ENCODE measurements at places on chromosomes 7 and 10.

DNA sequence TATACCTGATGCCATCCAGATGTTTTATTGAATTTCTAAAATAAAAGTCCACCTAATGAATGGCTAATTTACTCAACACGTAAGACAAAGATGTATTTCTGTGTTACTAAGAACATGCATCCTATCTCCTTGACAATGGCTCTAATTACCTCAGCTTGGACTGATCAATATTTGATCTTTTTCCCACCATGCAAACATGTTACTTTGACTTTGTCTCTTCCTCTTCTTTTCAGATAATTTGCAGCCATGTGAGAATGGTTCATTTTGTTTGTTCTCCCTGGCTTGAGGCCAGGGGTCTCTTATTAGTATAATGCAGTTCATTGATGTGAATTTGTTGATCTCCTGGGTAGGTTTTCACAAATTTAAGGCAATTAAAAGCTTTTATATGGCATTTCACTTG, 302.1 kb downstream of the ADK start:
- no peak for DNase-seq

DNA sequence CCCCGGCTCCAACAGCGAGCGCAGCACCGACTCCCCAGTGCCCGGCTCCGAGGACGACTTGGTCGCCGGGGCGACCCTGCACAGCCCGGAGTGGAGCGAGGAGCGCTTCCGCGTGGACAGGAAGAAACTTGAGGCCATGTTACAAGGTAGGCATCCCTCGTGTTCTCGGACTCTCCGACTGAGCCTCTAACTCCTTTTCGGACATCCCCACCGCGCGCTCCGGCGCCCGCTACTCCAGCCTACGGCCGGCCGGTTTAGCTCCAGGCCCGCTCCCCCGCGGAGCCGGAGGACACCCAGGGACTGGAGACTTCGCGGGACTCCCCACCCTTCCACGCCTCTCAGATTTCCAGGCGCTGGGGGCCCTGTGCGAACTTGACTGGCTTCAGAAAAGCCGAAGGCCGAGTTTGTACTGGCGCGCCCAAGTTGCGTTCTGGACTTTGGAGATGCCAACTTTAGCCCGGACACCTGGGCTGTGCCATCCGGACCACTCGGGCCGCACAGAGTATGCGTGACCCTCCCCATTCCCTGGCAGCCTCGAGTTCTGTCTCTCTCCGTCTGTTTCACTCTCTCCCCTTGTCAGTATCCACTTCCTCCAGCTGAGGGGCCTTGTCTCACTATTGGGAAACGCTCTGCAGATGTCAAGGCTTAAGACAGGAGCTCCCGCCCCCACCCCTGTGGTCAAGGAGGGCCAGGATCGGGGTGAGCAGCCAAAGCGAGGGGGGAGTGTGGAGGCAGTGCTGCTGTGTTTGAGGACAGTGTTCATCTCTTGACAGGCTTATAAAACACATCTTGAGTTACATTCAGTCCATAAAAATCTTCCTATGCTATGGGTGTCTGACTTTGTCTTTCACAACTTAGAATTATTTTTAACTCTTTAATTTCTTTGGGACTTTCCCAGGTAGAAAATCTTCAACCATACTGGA, 777 bp downstream of the BICC1 start:
- no peak for DNase-seq

- no peak for DNase-seq
Measured at GRCh38 chr7:92917230-92917629, 80.9 kb upstream of the CDK6 start.

GRCh38 chr7:75905785-75906604, 9.0 kb upstream of the POR start:
- DNase-seq, result no peak

- no peak for DNase-seq
Measured at GRCh38 chr7:151053751-151054150, 3.9 kb downstream of the CDK5 start.

DNA sequence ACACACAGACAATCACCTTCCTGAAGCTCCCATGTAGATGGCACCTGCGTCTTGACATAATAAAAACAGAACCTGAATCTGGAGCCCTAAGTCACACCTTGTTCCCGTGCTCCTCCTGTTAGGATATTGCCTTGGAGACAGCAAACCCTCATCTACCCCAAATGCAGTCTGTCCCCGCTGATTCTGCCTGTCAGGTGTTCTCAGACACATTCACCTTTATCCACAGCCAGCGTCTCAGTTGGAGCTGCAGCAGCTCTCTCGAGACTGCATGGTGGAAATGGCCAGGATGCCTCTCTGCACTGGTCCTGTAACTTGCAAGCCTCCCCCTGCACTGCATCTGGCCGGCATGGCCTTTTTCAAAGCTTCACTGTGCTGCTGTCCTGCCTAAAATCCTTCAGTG, 218.0 kb upstream of the ZNF32 start:
- no peak for DNase-seq

DNA sequence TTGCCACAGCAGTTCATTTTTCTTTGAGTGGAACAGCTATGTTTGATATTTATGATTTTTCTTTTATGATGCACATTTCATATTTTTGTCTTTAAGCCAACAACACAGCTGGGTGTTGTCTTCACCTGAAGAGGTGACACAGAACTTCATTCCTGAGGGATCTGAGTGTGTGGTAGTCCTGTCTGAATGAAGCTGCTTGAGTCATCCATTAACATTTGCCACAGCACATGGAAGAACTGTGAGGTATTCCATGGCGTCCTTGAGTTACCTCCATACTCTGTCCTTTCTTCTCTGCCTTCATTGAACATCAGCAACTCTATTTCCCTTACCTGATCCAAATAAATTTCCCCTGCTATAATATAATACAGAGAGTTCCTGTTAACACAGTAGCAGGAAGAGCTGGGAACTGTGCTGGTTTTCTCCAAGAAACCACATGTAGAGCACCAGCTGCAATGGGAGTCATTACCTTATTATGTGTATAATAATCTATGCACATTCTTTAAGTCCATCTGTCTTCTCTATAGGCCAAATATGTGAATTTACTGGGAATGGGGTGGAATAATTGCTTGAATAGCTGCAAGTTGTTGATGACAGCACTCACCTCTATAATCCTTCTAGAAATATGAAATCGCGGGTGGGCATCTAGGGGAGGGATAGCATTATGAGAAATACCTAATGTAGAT, 72.4 kb upstream of the TAC1 start:
- DNase-seq, result no peak

DNA sequence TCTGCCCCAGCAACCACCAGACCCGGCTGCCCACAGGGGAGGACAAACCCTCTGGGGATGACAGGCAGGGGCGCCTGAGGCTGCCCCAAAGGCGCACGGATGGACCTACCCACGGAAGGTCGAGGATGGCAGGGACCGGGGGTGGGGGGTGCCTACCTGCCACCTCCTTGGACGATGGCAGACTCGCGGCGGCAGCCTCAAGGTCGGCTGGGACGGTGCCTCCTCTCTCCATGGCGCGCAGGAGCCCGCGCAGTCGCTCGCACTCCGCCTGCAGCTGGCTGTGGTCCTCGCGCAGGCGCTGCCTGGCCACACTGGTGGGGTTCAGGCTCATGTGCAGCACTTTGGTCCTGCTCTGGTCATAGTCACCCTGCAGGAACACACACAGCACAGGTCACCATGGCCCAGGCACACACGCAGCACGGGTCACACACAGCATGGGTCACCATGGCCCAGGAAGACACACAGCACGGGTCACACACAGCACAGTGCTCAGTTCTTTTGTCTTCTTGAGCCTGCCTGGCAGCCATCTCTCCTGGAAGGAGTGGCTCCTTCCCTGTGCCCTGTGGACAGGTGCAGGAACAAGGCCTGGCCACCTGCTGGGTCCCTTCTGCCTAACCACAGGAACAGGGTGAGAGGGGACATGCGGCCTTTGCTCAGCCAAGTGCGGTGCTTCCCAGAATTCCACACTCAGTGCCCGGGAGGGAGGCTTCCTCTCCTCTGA, 266.6 kb downstream of the ELFN1 start:
- no peak for DNase-seq

DNA sequence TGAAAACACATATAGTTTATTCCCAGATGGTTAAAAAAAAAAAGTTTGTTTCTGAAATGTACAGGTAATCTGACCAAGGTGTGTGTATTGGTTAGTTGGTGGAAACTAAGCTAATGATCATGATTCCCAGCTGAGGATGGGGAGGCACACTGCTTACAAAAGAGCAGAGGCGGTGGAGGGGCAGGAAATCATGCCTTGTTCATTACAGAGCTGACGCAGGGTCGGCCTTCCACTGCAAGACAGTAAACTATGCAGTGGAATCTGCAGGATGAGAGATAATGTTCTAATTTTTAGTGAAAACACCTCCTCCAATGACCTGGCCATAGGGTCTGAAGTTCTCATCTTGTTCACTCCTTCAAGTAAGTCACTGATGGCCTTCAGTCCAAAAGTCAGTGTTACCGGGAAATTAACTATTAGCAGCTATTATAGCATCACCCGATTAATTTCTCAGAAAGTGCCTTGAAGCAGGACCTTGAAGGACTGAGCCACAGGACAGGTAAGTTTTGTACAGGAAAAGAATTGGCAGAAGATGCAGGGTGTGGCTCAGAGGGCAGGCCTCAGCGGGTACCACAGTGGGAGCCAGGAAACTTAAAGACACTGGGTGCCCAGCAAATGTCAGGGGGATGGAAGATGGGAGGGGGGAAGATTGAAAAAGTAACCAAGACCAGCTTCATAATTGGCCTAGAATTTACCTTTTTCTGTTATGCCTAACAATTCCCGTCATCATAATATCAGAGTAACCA, 36.0 kb downstream of the MYOF start:
- DNase-seq, result no peak

DNA sequence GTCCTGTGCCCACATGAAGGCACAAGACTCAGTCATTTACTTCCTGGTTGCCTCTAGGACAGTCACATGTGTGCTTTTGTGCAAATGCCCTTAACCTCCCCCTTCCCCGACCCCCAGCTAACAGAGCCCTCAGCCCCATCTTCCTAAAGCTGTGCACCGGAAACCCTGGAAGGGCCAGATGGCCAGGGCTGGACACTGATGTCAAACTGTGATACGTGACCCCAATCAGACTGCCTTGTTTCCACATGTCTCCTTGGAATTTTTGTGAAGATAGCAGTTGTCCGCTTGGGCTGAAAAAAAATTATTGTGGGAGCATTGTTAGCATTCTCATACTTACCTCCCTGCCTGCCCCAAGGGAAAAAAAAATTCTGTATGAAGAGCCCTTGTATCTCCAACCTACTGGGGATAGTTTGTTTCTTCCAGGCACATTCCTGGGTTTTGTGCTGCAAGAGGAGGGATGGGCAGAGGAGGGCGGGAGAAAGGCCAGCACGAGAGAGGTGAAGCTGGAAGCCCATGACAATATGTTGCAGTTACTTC, 17.0 kb upstream of the ADAM12 start:
- DNase-seq, result no peak

- no peak for DNase-seq
Measured at GRCh38 chr7:43211286-43211685, 98.8 kb downstream of the HECW1 start.

GRCh38 chr10:113056441-113057021, 106.5 kb downstream of the TCF7L2 start:
- DNase-seq, result no peak

- DNase-seq, result no peak
Measured at GRCh38 chr10:28676326-28676967, 874 bp upstream of the BAMBI start.

- no peak for DNase-seq
Measured at GRCh38 chr7:46515844-46516590, 594.9 kb upstream of the IGFBP3 start.

- DNase-seq, result no peak
Measured at GRCh38 chr10:83806717-83807116, 332.6 kb upstream of the GHITM start.

- DNase-seq, result no peak
Measured at GRCh38 chr10:70557876-70558275, 44.7 kb downstream of the PRF1 start.

DNA sequence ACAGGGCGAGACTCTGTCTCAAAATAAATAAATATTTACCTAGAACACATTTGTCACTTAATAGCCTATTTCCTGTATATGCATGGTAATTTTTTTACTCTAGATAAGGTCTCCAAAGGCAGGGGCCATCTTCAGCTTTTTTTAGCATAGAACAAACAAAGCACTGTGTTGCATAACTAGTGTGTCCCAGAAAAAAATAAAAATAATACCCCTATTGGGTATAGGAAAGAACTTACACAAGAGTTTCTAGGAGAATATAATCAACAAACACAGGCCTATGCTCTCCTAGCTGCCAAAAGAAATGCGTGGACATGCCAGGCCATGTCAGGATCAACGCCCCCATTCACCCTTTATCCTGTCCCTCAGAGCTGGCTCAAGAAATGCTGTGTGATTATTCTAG, 103.6 kb downstream of the PARD3 start:
- no peak for DNase-seq

- DNase-seq, result no peak
Measured at GRCh38 chr7:45657136-45657889, 83.1 kb downstream of the ADCY1 start.

DNA sequence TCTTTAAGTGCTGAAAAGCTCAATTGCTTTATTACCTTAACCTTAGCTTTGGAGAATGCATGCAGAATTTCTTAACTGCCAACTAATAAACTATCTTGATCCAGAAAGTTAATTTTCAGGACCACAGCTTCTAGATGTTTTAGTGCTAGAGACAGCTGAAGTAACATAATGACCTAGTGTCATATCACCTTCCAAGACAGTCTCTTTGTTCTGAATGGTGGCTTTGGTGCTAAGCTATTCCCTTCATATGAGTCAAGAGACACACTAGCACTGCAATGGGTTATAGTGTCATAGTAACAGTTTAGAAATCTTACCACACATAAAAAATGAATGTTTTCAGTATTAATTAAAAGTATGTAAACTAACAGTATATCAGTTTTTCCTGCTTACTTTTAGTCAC, 115.4 kb upstream of the LRRN3 start:
- no peak for DNase-seq

DNA sequence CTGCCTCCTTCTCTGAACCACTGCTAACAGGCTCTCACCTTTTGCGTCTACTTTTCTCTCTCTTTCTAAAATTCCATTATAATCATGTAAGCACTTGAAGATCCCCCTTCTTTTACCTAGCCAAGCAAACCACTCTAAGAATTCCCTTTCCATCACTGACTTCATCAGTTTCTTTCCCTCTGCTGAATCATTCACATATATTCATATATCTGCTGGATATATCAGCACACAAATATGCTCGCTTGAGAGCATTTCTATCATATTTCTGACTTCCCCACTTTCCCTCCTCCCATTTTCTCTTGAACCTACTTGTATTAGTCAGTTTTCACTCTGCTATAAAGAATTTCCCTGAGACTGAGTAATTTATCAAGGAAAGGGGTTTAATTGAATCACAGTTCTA, 84.2 kb upstream of the LRRN3 start:
- DNase-seq, result no peak

GRCh38 chr10:77500754-77501151, 136.9 kb downstream of the KCNMA1 start:
- DNase-seq, result no peak

- no peak for DNase-seq
Measured at GRCh38 chr7:31059551-31059950, 7.4 kb downstream of the ADCYAP1R1 start.

DNA sequence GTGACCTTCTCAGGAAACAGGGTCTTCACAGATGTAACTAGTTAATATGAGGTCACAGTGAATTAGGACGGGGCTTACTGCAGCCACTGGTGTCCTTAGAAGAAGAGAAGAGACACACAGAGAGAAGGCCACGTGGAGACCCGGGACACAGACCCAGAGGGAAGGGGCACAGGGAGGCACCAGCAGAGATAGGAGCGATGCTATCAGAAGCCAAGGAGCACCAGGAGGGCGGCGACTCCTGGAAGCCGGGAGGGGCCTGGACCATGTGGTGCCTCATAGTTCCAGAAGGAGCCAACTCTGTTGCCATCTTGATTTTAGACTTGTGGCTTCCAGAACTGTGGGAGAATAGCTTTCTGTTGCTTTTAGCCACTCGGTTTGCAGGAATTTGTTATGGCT, 505.9 kb downstream of the TCERG1L start:
- DNase-seq, result no peak

GRCh38 chr10:72637398-72637857, 11.5 kb upstream of the MICU1 start:
- peak; percentile 48 for DNase-seq

Data from KG1 (cell line).